ENCODE measurements at places on chromosomes 13 and 19.

DNA sequence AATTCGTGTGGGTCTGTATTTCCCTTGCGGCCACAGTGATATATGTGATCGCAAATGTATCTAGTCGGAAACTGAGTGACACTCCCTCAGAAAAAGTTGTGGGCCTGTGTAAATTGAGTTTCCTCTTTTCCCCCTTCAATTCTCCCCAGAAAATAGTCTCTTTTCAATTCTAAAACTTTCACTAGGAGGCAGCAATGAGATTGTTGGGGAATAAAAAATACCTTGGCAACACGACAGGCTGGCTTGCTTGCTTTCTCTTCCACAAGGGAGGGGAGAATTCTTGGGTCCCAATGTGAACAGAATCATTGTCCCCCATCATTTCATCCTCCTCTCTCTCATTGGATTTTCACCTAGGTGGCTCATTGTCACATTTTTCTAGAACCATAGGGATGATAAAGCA lies 3.7 kb upstream of the SOX21 start:
- no peak for DNase-seq

DNA sequence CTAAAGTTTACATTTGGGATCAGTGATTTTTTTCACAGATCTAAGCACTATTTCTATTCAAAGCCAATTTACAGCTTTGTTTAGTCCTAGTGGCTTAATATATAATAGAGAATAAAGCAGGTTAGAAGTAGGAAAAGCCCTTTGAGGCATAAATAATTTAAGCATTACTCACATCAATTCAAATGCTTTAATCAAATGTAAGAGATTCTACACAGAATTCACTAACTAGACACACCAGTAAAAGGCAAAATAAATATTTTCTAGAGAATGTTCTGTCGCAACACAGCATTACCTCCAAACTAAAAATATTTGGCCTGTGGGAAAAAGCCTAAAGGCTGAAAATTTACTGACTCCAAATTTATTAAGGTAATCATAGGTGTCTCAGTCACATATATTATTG lies 31.3 kb downstream of the KCTD12 start:
- DNase-seq = no peak

- DNase-seq = no peak
These were observed 52.8 kb downstream of the SERP2 start for GRCh38 chr13:44426461-44426860.

DNA sequence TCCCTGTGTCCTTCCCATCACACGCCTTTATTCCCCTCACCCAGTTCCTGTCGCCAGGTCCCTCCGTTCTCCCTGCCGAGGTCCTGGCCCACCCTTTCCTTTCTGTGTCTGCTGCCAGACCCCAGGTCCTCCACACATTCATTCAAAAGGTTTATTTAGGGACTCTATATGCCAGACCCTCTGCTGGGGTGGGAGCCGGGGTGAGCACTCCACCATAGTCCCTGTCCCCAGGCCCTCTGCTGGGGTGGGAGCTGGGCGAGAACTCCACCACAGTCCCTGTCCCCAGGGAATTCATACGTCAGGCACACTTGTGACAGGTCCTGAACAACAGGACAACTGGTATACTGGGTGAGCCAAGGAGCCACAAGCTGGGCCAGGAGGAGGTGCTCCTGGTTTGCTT lies 34.4 kb upstream of the TUBGCP3 start:
- no peak for DNase-seq

DNA sequence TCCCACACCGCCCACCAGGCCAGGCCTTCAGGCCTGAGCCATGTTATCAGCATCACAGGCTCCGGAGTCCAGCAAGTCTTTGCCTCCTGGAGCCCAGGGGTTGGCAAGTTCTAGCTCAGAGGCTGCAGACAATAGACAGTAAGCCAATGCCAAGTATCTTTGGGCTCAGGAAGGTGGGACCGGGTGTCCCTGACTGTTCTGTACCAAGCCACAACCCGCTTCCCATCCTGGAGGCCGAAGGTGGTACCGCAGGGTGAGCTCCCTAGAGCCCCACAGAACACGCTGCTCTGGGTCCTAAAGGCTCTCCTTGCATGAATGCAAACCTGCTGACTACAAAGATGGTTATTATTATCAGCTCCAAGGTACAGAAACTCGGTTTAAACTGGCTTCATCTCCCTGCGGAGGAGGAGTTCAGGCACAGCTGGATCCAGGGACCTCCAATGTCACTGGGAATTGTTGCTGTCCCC lies 5.5 kb upstream of the FSTL3 start:
- DNase-seq = no peak

DNA sequence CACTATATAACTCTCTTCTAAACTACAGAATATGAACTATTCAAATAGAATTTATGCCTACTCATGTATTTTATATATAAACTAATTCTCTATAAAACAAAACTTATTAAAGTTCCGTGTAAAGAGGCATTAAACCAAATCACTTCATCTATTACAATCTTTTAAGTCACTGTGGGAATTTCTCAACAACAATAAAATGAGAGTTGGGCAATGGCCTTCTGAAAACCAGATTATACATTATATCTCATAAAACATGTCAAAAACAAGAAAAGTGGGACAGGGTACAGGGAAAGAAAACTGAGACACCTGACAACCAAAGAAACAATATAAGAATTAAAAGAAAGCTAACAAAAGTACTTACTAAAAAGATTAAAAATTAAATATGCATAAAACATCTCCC lies 145.2 kb downstream of the DIAPH3 start:
- DNase-seq = no peak

DNA sequence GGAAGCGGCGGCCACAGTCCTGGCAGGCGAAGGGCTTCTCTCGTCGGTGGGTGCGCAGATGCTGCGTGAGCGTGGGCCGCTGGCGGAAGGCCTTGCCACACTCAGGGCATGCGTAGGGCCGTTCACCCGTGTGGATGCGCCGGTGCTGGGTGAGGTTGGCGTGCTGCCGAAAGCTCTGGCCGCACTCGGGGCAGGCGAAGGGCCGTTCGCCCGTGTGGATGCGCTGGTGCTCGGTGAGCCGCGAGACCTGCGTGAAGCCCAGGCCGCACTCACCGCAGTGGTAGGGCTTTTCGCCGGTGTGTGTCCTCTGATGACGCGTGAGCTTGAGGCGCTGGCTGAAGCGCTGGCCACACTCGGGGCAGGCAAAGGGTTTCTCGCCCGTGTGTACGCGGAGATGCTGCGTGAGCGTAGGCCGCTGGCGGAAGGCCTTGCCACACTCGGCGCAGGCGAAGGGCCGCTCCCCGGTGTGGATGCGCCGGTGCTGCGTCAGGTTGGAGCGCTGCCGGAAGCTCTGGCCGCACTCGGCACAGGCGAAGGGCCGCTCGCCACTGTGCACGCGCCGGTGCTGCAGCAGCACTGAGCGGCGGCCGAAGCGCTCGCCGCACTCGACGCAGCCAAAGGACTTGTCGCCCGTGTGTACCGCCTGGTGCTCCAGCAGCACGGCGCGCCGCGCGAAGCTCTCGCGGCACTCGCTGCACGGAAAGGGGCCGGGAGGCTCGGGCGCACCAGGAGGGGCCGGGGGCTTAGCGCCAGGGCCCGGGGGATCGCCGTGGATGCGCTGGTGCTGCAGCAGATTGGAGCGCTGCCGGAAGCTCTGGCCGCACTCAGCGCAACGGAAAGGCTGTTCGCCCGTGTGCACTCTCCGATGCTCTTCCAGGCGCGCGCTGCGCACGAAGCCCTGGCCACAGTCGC lies 4.0 kb upstream of the UBE2M start:
- peak; percentile 45 for DNase-seq

All from CD4-positive, alpha-beta T cell treated with Interleukin-21 for 1 hour (primary cell).